ENCODE measurements at places on chromosomes 3 and 15. TPM values are rescaled to one million over a fixed set of nuclear protein-coding genes. Genes with fewer than 3 reads are reported as not detected.

- peaks cover 22% of the 10 kb centered on the region for H3K4me1 ChIP-seq
- peaks cover 11% of the 10 kb centered on the region for H3K27me3 ChIP-seq
- no peak for DNase-seq
- no peaks in the 10 kb centered on the region for H3K36me3 ChIP-seq
- no peak overlapping the region for H3K4me3 ChIP-seq
- H3K27ac ChIP-seq: no peak overlapping the region
These were observed 128.2 kb upstream of the HES1 start for GRCh38 chr3:194007592-194008337.

- H3K4me1 ChIP-seq: no peaks in the 10 kb centered on the region
- no peak for DNase-seq
- H3K27me3 ChIP-seq: no peaks in the 10 kb centered on the region
- H3K36me3 ChIP-seq: no peaks in the 10 kb centered on the region
- no peak overlapping the region for H3K4me3 ChIP-seq
- no peak overlapping the region for H3K27ac ChIP-seq
These were observed 11.2 kb upstream of the DCAF1 start for GRCh38 chr3:51510996-51511395.

- peaks cover 5% of the 10 kb centered on the region for H3K36me3 ChIP-seq
- no peak for DNase-seq
- H3K4me1 ChIP-seq: no peaks in the 10 kb centered on the region
- H3K4me3 ChIP-seq: no peak overlapping the region
- H3K27me3 ChIP-seq: no peaks in the 10 kb centered on the region
These were observed 33.8 kb downstream of the RIOX2 start for GRCh38 chr3:97938444-97938843.

DNA sequence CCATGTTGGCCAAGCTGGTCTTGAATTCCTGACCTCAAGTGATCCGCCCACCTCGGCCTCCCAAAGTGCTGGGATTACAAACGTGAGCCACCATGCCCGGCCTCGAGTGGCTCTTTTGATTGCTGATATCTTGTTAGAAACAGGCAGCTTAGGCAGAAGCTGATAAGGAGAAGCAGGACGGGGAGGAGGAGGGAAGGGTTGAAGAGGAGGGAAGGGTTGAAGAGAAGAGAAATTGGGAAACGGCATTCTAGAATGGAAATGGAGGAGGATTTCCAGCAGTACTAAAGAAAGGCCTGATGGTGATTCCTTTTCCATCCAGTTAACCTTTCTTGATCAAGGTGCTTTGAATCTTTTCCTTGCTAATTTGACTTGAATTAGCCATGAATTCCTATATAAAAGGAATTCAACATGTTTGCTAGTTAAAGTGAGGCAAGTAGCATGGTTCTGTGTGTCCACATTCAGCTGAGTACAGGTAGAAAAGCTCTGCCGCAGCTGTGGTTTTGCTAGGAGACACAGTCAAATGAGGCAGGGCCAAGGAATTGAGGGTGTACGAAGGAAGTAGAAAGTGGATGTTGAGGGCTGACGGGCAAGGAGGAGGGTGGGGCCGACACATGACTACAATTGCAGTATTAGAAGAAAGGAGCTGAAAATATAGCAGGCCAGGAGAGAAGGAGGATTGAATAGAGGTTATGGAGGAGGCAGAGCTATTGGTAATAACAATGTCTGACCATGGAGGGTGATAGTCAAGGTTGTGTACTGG, 27.2 kb upstream of the ATP1B3 start:
- no peak for DNase-seq
- H3K36me3 ChIP-seq: no peaks in the 10 kb centered on the region
- no peak overlapping the region for H3K27ac ChIP-seq
- H3K4me3 ChIP-seq: no peak overlapping the region
- no peaks in the 10 kb centered on the region for H3K4me1 ChIP-seq
- no peaks in the 10 kb centered on the region for H3K27me3 ChIP-seq

GRCh38 chr3:18633002-18633401, 207.9 kb upstream of the SATB1 start:
- H3K27ac ChIP-seq: no peak overlapping the region
- H3K27me3 ChIP-seq: no peaks in the 10 kb centered on the region
- DNase-seq: peak; percentile 29
- no peaks in the 10 kb centered on the region for H3K36me3 ChIP-seq
- H3K4me1 ChIP-seq: no peaks in the 10 kb centered on the region

DNA sequence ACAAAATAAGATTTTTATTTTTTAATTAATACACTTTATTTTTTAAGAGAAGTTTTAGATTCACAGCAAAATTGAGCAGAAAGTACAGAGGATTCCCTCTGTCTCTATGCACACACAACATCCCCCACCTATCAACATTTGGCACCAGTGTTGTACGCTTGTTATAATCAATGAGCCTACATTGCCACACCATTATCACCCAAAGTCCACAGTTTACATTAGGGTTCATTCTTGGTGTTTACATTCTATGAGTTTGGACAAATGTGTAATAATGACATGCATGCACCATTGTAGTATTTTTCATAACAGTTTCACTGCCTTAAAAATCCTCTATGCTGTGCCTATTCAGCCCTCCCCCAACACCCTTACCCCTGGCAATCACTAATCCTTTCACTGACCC, 51.3 kb upstream of the TTBK2 start:
- no peaks in the 10 kb centered on the region for H3K4me1 ChIP-seq
- H3K36me3 ChIP-seq: peaks cover 33% of the 10 kb centered on the region
- no peak overlapping the region for H3K27ac ChIP-seq
- no peak overlapping the region for H3K4me3 ChIP-seq
- H3K27me3 ChIP-seq: no peaks in the 10 kb centered on the region

- no peak overlapping the region for H3K27ac ChIP-seq
- no peak overlapping the region for H3K4me3 ChIP-seq
- H3K4me1 ChIP-seq: peaks cover 8% of the 10 kb centered on the region
- H3K36me3 ChIP-seq: no peaks in the 10 kb centered on the region
- no peaks in the 10 kb centered on the region for H3K27me3 ChIP-seq
These were observed 5.5 kb upstream of the VGLL3 start for GRCh38 chr3:86996261-86996955.

DNA sequence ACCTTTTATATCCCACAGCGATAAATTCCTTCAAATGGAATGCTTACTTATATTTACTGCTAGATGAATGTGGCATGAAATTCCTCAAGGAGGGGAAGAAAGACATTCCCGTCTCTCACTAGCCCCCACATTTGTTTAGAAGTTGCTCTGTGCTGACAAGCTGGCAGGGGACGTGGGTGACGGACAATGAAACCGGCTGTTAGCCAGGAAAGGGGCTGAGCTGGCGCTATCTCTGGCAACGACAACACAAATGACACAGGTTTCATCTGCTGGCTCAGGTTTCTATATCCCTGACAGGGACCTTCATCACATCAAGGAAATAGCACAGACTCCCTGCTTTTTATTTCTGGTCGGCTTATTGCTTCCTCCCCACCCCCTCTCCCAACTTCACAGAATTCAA, 15.8 kb downstream of the RUVBL1 start:
- H3K36me3 ChIP-seq: peaks cover 49% of the 10 kb centered on the region
- H3K27me3 ChIP-seq: no peaks in the 10 kb centered on the region
- H3K4me3 ChIP-seq: no peak overlapping the region
- no peaks in the 10 kb centered on the region for H3K4me1 ChIP-seq

DNA sequence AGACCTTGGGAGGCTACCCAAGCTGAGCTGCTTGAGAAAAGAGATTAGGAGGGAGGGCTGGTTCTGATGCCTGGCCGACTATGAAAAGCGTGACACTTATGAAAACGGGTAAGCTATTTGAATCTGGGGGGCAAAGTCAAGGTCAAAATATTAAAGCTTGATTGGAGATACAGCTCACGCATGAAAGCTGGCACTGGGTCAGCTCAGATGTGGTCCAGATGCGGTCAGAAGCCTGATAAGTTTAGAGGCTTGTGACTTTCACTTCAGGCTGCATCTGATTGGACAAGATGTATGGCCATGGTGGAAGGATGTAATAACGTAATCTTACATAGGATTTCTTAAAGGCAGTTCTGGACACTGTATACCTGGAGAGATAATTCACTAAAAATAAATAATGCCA, 690.3 kb downstream of the NTRK3 start:
- no peak for DNase-seq
- no peaks in the 10 kb centered on the region for H3K27me3 ChIP-seq
- no peak overlapping the region for H3K4me3 ChIP-seq
- H3K36me3 ChIP-seq: no peaks in the 10 kb centered on the region
- no peak overlapping the region for H3K27ac ChIP-seq

GRCh38 chr3:188208516-188208981, 54.6 kb downstream of the LPP start:
- no peak overlapping the region for H3K4me3 ChIP-seq
- H3K27me3 ChIP-seq: no peaks in the 10 kb centered on the region
- peaks cover 16% of the 10 kb centered on the region for H3K4me1 ChIP-seq
- no peaks in the 10 kb centered on the region for H3K36me3 ChIP-seq
- 0 out of 2 replicates have a peak overlapping the region, but pooled peaks have one; percentile 75 for H3K27ac ChIP-seq

Gene GOLGA6A
- 2.1 TPM for total RNA-seq

Gene MCTP2
- total RNA-seq: 6.1 TPM

Gene INKA1
- total RNA-seq: 4.0 TPM

Gene TMEM212
- not detected for total RNA-seq

Gene KLHL18
- total RNA-seq: 16.8 TPM

Gene DOCK3
- 6.1 TPM for total RNA-seq

Gene ELL3
- 19.2 TPM for total RNA-seq

All from GM23338 (cell line).